Urinary bladder (tissue), 4 donors: ENCODE measurements at places on chromosomes 7 and 10. TPM values are rescaled to one million over a fixed set of nuclear protein-coding genes. Genes with fewer than 3 reads are reported as not detected.

- DNase-seq = no peak
Observed at GRCh38 chr7:28280516-28280915, 99.9 kb upstream of the JAZF1 start.

DNA sequence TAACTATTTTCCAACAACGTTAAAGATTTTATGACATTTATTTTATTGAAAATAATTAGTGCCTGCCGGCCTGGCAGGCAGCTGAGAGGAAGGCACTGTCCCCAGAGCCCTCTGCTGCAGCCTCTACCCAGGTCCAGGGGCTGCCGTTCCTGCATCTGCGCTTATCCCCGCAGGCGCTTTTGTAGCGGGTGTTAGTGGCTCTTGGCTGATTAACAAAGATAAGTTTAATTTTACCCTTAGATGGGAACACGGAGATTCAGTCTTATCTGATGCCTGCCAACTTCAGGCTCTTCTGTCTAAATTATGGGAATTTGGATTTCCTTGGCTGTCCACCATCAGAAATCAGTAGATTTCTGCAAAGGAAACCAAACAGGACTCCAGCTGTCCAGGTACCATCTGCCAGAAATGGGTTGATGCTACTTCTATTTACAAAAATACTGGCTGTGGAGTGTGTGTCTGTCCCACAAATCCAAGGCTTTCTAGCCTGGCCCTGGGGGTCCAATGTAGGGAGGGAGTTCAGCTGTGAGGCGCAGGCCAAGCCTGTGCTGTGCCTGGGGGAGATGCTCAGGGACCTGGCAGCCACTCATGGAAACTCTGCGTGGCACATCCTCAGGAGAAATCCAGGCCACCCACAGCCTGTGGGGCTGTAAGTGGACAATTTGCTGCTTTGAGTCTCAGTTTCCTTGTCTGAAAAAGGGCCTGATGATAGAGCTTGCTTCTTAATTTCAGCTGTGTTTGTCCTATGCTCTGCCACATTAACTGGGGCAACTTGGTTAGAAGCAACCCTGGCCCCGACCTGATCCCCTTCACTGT, 62.0 kb upstream of the IGFBP3 start:
- no peak for DNase-seq

DNA sequence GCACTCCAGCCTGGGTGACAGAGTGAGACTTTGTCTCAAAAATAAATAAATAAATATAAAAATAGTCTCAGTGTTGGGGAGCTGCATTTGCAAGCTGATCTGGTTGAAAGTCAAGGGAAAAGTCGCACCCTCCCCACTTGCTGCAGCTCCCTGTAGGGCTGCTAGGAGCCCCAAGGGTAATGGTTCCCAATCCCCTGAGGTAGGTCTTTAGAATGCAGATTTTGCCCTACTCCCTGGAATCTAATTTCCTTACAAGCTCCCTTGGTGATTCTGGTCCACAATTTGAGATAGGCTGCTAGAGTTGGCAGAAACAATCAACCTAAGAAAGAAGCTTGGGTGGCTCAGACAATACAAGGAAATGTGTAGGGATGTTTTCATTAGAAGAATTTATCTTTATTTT, 232.5 kb upstream of the YAE1 start:
- DNase-seq = no peak

SPDYE9 gene
- not detected for total RNA-seq
